ENCODE measurements at places on chromosomes 12 and 14. TPM values are rescaled to one million over a fixed set of nuclear protein-coding genes. Genes with fewer than 3 reads are reported as not detected.

Gene TDP1
- total RNA-seq, result 29.2 TPM

Gene CBLN3
- total RNA-seq, result 1.4 TPM

Gene FICD
- 3.6 TPM for total RNA-seq

Gene CFAP73
- 0.23 TPM for total RNA-seq

Gene HOXC5
- total RNA-seq, result 3.6 TPM
